ENCODE measurements at places on chromosomes 11 and 22. TPM values are rescaled to one million over a fixed set of nuclear protein-coding genes. Genes with fewer than 3 reads are reported as not detected.

- DNase-seq: no peak
Measured at GRCh38 chr11:2431395-2431794, 12.9 kb downstream of the TRPM5 start.

- no peak for DNase-seq
Measured at GRCh38 chr22:39470451-39471291, 13.9 kb downstream of the MGAT3 start.

- DNase-seq: no peak
Measured at GRCh38 chr11:91860661-91861060, 364.0 kb upstream of the FAT3 start.

DNA sequence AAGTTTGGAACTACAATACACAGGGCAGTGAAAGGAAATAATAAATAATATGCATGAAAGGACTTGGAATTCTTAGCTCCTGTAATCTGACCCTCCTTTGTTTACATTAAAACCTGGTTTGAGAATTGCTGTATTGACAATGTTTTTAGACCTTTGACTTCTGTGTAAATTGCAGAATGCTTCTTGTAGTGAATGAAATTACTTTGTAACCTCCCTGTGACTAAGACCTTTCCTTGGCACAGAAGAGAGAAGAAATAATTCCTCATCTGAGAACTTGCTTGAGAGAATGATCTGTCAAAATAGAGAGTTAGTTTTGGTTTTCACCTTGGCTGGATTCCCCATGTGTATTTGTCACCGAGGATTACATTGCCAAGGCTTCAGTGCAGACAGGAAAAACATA lies 640.0 kb upstream of the ANO5 start:
- no peak for DNase-seq

- no peak for DNase-seq
Measured at GRCh38 chr11:62958547-62959421, 26.0 kb downstream of the SLC22A6 start.

DNA sequence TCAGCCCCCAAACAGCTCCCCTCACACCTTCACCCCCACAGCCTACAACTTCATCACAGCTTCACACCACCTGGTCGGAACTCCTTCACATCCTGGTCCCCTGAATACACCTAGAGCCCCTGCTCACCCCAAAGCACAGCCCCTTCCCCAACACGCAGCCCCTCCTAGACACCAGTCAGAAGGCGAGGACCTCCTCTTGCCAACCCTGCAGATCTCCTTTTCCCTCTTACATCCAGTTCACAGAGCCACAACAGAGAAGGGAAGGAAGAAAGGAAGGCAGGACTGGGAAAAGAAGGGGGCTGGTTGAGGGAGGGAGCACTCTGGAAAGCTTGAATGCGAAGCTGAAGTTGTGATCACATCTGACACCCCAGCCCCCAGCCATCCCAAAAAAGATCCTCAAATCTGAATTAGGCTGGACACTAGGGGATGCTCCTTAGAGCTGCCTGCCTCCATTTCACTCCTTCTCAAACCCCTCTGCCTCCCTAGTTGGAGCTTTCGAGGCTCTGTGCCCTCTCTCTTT lies 629 bp downstream of the CCKBR start:
- no peak for DNase-seq

DNA sequence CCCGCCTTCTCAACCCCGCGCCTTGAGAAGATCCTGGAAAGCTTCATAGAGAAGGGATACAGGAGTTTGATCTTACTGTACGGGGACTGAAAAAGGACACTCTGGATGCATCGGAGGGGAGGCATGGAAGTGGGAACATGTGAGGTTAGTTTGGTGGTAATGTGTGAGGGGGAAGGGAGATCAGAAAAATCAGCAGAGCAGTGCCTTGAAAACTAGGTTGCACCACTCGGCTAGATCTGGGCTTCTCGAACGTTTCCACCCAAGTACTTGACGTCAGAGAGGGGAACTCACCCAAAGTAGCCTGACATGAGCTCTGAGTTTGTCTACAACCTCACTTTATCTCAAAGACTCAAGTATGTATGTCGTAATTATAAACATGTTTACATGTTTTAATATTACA lies 14.5 kb downstream of the USP35 start:
- DNase-seq: peak; percentile 14

GRCh38 chr11:116225236-116225635 lies 547.6 kb downstream of the BUD13 start:
- DNase-seq: no peak

GRCh38 chr11:64028398-64029115 lies 7.2 kb upstream of the FLRT1 start:
- DNase-seq: no peak

GRCh38 chr22:42793848-42794405 lies 63.1 kb downstream of the ARFGAP3 start:
- no peak for DNase-seq

DNA sequence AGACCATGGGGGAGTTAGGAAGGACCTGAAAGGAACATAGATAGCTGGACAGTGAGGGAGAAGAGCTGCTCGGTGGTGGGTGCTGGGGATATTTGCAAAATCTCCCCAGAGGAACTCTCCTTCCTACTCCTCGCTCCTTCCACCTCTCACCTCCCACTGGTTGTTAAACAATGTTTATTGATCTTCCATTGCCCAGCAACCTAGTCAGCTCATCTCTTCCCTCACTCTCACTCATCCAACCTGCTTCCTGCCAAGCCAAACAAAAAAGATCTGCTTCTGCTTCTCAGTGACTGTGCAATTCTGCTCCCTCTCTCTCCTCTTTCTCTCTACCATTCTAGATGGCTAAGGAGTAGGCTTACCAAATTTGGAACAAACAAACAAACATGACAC lies 115.0 kb downstream of the SLC1A2 start:
- no peak for DNase-seq

- DNase-seq: no peak
Measured at GRCh38 chr11:33211580-33211979, 45.6 kb upstream of the HIPK3 start.

DNA sequence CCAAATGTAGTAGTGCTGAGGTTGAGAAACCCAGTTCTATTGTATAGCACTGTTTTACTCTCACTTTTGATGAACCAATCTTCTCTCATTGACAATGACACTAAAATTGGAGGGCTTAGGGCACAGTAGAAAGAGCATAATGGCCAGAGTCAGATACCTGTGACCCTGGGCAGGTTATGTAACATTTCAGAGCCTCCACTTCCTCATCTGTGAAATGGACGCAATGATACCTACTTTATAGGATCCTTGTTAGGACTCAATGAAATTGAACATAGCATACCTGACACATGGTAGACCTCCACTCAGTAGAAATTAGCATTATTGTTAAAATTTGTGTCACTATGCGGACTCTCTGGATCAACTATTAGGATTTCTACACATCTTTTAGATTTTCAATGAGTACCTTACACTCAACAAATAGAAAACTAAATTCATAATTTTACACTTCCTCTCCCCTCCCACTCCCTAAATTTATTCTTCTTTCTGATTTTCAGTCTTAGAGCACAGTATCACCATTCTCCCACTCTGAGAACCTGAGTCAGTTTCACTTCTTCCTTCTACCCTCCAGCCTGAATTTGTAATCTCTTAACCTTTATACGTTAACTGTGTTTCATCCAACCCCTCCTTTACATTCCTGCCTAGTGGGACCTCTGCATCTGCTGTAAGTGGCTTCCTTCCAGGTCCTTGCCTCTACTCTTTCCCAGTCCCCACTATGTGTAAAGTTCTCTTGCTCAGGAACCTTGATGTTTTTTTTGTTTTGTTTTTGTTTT lies 78.3 kb downstream of the MICAL2 start:
- no peak for DNase-seq

DNA sequence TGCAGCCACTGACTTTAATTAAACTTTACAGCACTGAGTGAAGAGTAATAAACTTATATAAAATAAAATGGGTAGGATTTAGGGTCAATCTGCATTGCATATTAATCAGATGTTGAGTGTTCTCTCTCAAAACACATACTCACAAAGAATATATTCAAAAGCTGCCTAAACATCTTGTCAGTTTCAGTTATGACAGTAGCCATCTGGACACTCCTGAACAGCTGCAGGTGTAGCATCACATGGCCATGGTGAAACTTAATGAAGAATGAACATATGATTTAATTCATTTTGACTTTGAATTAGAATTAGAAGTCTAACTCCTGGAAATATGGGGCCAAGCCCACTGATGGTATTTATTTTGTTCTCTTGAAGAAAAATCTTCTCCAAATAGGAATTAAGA lies 684.3 kb upstream of the RAG2 start:
- DNase-seq: no peak

GRCh38 chr11:65414776-65415498 lies 7.7 kb upstream of the NEAT1 start:
- DNase-seq: no peak

DNA sequence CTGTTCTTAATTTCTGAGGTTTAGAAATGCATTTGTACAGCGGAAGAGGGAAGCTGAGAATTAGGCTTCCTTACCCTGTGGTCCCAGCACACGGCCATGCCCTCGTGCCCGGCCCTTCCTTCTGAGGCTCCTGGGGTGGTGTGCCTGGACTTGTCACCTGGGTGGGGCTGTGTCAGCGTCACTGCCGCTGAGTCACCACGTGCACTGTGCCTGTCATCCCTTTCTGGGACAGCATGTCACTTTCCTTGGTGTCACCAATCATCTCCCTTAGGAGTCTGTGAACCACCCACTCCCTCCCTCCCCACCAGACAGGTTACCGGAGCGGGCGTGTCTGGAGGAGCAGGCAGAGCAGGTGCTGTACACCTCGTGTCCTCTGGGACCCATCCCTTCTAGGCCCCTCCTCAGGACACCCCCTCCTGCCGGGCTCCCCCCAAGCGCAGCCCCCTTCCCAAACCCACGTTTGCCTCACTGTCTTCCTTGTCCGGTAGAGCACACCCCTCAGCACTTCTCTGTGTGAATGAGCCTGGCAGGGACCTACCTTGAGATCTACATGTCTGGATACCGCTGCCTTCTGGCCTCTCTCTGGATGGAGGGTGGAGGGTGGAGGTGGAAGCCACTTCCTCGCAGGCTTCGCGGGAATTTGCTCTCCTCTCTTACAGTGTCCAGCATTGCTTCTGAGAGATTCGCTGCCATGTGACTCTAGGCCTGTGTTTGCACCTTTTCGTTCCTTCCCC lies 367.6 kb downstream of the TBC1D22A start:
- DNase-seq: no peak

DNA sequence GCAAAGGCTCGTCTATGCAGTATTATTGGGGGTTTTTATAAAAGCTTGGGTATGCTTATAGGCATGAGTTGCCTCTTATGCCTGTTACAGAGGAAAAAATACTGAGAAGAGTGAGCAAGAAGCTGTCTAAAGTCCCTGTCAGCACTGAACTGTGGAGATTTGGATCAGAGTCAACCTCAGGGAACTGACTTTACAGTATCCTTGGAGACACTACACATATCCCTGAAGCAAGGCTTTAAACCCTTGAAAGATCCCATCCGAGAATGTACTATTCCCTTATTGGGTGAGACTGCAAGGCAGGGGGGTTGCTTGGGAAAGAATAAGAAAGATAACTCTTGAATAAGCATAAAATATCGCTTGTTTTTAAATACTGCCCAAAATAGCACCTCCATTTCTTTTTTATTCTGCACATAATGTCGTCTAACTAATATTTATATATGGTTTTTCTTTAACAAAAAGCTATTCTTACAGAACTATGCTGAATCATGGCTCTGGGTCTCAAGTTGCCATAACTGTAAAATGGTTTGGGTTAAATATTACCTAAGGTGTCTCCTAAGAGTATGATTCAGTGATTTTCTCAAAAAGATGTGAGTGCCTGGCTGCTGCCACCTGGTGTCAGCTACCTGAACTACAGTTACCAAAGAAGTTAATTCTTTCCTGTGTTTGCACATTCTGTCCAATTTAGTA lies 1062.8 kb downstream of the DLG2 start:
- DNase-seq: no peak

DNA sequence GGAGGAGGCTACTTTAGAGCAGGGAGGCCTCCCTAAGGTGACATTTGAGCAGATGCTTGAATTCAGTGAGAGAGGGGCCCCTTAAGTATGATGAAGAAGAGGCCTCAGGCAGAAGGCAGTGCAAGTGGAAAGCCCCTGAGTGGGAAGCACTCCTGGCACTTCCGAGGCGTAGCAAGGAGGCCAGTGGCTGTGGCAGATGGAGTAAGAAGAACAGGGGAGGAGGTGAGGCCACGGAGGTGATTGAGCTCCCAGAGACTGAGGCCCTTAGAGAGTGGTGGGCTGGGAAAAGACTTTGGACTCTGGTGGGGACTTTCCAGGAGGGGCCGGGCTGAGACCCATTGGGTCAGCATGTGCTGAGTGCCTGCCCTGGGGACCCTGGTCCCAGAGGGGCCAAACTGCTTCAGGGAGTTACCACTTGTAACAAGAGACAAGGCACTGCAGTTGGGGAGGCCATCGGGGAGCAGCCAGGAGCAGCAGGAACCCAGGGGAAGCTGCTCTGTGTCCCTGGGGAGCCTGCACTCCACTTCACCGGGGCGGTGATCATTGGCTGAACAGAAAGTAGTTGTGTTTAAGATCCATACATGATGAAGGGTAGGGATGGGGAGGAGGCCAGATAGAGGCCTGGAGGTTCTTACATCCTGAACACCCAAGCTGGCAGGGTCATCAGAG lies 2.5 kb upstream of the CENPM start:
- no peak for DNase-seq

- no peak for DNase-seq
Measured at GRCh38 chr11:35414311-35414710, 5.0 kb downstream of the SLC1A2 start.

DNA sequence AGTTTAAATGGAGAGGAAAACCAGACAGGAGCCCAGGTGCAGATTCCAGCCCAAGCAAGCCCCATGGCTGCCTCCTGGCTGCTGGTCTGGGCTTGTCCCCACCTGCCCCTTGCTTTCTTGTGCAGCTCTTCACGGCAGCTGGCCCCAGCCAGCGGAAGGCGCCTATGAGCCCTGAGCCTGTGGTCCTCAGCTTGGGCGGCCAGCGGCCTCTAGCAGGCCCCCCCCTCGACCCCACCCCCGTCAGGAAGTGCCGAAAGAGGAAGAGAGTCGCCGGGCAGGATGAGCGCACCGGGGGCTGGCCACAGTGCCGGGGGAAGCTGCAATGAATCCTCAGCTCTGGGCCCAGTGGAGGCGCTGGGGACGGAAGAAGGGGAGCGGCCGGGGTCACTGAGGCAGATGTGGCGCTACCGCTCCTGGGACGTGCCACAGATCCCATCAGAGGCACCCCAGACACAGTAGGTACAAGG lies 2.1 kb upstream of the DGKZ start:
- DNase-seq: no peak

- no peak for DNase-seq
Measured at GRCh38 chr11:95095858-95096587, 6.4 kb downstream of the ENDOD1 start.

DNA sequence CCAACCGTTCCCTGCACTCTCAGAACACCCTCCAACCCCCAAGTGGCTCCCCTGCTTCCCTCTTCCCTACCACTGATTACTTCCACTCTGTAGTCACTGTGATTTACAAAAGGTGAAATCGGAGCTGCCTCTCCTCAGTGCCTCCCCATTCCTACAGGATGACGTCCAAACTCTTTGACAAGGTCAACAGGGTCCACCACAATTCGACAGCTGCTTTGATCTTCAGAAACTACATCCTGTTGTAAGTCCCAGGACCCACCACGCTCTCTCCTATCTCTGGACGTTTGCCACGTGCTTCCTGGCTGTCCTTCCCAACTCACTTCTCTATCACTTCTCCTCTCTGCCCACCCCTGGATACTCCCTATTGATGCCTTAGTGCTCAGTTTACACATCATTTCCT lies 85.0 kb upstream of the EIF3D start:
- DNase-seq: no peak

- no peak for DNase-seq
Measured at GRCh38 chr11:81303038-81303664, 1430.5 kb downstream of the FAM181B start.

SLC17A6 gene
- not detected for polyA plus RNA-seq

OR56A1 gene
- not detected for polyA plus RNA-seq

NAALADL1 gene
- polyA plus RNA-seq: 103 TPM

YAP1 gene
- not detected for polyA plus RNA-seq

SF1 gene
- 56.3 TPM for polyA plus RNA-seq

GLB1L3 gene
- polyA plus RNA-seq: not detected

DEUP1 gene
- polyA plus RNA-seq: not detected

CREB3L1 gene
- polyA plus RNA-seq: not detected
